Caki2 (cell line): ENCODE measurements at places on chromosomes 4 and X. TPM values are rescaled to one million over a fixed set of nuclear protein-coding genes. Genes with fewer than 3 reads are reported as not detected.
A peak's percentile ranks its signal among the peaks of the same experiment; 100 is the strongest.

- peak; percentile 5 for DNase-seq
Observed at GRCh38 chrX:131854581-131854980, 168.5 kb upstream of the STK26 start.

DNA sequence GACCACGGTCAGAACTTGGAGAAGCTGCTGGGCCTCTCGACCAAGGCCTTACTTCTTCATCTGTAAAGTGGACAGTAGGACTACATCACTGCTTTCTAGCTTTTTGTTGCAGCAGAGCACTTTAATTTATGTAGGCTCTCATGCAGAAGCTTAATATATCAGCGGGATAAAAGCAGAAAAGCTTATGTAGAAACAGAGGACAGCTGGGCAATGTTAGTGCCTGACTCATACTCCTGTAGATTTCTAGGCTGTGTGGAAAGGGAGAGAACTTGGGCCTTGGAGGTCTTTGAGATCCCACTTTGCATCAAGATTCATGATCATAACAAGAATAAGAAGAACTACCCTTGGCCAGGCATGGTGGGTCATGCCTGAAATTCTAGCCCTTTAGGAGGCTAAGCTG is 91.2 kb downstream of the ARHGAP10 start:
- DNase-seq = no peak

GRCh38 chr4:154036856-154037255 is 248.0 kb upstream of the SFRP2 start:
- no peak for DNase-seq

- no peak for DNase-seq
Observed at GRCh38 chr4:176193938-176194337, 1.4 kb downstream of the SPATA4 start.

DNA sequence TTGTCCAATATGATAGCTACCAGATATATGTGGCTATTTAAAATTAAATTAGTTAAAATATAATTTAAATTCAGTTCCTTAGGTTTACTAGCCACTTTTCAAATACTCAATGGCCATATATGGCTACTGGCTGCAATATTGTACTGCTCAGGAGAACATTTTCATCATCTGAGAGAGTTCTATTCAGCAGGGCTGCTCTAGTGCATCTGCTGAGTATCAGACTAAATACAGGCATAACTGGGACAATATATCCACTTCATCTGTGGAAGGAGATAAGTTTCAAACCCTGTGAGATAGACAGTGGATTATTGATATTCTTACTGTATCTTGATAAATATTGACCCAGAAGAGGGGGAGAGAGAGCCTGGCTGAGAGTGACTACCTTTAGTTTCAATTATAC is 240.1 kb upstream of the ANKRD50 start:
- no peak for DNase-seq

GRCh38 chr4:153634738-153635353 is 49.2 kb upstream of the TLR2 start:
- DNase-seq = no peak

DNA sequence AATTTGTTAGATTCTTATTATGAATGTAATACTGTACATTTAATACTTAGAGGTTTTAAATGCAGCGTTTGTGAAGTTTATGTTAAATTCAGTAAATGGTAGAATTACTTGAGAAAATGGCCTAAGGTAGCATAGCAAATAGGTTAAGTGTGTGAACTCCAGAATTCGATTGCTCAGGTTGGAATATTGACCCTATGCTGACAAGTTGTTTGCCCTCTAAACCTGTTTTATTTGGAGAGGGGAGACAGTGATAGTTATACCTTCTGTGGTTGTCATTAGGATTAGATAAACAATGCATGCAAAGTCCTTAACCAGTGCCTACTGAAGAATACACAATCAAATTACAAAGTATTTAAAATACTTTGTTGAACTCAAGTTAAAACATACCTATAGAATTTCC is 5.4 kb downstream of the ADAD1 start:
- no peak for DNase-seq

GRCh38 chr4:154024097-154024694 is 235.3 kb upstream of the SFRP2 start:
- DNase-seq = no peak

DNA sequence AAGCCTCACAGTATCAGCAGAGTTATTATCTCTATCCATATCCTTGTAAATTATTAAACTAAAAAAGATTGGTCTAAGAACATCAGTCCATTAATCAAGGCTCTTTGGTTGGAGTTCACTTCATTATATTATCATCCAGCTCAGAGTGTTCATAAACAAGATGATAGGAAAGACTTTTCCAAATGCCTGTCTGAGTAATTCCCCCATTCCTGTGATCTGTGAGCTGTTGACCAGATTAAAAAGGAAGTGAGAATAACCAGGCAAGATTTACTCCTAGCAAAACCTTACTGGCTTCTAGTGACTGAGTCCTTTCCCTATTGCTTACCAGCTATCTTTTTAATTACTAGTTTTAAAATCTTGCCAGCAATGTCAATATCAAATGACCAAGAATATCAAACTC is 14.9 kb downstream of the PKD2 start:
- peak; percentile 37 for DNase-seq

DNA sequence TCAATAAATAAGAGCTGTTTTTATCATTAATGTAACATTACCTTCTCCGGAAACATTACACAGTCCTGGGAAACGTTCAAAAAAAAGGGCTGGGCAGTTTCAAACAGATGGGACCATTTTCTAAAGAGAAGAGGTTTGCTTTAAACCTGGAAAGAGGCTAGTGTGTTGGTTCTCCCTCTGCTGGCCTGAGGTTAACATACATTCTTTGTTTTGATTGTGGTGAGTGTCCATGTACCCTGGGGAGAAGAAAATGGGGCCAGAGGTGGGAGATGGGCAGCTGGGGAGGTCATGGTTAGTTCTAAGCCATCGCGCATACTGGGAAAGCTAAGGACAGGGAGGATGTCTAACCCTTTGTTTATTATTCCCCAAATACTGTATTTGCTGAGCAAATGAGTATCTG is 194.7 kb downstream of the CPEB2 start:
- no peak for DNase-seq

DNA sequence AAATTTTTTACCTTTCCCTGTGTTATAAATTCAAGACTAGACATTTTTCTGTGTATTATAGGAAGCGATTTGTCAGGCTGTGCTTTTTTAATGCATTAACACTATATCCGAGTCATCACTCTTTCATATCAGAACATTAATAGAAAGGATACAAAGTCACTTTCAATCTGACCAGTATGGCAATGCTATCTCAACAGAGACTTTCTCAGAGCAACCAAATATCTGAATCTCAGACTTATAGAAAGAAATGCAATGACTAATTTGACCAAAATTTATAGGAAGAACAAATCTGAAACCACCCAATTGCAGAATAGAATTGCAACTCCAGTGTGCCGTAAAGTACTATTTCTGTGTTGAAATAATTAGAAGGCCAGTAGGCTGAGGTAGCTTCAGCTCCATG is 473 bp upstream of the TKTL2 start:
- no peak for DNase-seq

DNA sequence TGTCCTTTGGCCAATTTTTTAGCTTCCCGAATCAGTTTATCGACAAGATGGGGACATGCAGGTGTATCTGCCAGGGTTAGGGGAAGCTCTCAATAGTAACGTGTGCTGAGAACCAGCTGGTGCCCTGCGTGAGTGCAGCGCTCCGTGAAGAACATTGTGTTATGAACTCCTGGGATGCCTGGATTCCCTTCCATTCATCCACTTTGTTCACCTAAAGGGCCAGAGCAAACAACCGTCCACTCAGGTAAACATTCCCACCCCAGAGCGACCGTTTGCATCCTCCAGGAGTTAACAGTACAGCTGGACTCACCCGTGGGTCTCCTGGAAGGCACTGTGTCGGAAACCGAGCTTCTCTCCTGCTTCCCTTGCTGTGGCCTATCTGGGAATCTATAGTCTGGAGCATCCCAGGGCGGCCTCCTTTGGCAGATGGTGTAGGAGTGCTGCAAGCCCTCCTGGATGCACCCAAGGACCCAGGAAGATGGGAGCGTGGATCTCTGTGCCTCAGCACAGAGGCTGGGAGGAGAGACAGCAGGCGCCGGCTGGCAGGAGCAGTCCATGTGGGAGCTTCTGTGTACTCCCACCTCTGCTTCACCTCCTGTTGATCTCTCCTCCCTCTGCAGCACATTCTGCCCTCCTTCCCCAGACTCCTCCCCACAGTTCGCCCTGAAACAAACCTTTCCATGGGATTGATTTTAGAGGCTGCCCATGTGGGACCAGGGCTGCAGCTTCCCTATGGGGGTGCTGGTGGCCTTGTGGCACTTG is 62.7 kb downstream of the SHROOM2 start:
- DNase-seq = no peak

- DNase-seq = no peak
Observed at GRCh38 chr4:142416121-142416520, 430.0 kb downstream of the INPP4B start.

GRCh38 chr4:29224911-29225310 is 1495.3 kb upstream of the PCDH7 start:
- no peak for DNase-seq

Gene PDGFC
- total RNA-seq = 88.6 and 120 TPM in 2 replicates

Gene SUPT20HL1
- total RNA-seq = not detected in 2 replicates
